ENCODE measurements at places on chromosomes 1 and 21.
A peak's percentile ranks its signal among the peaks of the same experiment; 100 is the strongest.

DNA sequence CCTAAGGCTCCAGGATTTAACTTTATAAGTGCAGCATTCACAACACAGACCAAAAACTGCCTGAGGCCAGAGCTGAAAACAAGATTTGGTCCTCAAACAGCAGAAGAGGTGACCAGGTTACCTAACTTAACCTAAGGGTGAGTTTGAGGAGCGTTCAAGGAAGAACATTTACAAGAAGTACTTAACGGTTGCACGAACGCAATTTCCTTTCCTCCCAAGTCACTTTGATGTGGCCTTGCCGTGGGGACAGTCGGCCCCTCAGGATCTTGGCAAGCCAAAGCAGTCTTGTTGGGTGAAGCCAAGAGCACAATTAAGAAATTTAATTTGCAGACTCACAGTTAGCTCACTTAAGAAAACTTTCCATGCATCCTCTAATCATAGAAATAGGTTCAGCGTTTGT, 202.6 kb upstream of the COA6 start:
- no peak for DNase-seq

GRCh38 chr1:96416111-96416595, 305.4 kb upstream of the PTBP2 start:
- DNase-seq, result peak; percentile 75

DNA sequence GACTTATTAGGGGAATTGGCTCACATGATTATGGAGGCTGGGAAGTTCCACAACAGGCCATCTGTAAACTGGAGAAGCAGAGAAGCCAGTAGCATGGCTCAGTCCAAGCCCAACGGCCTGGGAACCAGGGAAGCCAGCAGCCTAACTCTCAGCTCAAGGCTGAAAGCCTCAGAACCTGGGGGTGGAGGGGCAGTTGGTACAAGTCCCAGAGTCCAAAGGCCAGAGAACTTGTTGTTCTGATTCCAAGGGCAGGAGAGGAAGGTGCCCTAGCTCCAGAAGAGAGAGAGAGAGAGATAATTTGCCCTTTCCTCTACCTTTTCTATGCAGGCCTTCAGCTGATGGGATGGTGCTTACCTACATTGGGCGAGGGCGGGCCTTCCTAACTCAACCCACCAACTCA, 55.3 kb downstream of the MAN1C1 start:
- no peak for DNase-seq

DNA sequence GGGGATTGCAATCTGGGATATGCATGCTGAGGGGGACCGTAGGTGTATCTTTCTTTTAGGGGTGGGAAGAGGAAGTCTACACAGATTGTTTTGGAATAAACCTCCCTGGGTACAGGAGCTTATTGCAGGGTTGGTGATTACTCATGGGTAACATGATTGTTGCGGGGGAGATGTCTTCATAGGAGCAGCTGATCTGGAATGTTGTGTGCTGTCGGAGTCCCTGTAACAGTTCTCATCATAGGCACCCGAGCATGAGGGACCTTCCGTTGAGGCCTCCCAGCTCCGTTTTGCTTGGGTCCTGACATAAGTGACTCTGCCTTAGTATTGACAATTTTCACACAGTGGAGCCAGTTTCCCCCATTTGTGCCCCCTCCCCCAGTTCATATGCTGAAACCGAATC, 4.2 kb upstream of the PRXL2B start:
- no peak for DNase-seq

DNA sequence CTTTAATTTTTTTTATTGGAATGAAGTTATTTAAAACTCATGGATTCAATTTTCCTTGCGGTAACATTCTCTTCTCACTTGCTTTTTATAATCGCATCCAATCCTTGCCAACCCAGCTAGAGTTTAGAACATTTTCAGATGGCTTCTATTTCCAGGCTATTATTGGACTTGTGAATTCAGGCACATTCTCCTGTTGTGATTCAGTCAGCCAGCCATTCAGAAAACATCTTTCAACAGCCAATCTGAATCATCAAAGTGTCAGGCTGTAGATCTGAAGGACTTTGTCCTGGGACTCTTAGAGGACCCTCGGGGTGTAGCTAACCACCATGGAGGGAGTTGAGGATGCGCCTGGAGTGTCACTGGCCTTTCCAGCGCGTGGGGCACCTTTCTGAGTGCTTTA, 92.4 kb downstream of the PRDM2 start:
- DNase-seq, result no peak

DNA sequence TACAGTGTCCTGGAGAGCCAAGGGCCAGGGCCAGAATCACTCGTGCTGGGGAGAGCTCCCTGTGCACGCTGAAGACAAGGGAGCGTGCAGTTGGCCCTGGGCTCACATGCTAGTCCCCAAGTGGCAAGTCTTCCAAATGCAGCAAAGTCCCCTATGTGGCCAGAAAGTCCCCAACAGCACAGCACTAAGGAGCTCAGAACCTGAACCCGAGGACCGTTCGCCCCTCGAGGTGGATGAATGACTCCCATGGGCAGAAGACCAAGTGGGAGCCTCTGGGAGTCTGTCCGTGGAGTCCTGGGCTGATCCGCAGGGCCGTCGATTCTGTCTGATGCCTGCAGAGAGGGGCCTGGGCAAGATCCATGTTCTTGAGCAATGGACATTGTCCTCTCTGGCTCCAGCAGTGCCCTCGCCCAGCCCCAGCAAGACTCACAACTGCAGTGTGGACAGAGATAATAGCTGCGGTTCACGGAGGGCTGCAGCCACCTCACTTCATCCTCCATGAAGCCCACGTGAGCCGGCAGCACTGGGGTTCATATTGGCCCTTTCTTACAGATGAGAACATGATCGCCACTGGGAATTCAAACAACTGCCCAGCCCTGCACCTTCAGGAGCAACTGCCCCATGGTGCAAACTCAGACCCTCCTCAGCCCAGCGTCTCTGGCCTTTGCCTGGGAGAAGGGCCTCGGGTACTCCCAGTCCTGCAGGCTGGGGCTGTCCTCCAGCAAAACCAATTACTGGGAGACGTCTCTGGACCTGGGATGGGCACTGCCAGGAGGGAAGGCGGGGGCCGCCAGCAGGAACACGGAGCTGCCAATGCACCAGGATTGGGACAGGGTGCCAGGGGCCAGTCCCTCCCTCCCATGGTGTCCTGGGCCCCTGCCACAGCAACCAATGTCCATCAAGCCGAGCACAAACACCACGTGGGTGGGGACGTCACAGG, 243.7 kb downstream of the NPHP4 start:
- no peak for DNase-seq

DNA sequence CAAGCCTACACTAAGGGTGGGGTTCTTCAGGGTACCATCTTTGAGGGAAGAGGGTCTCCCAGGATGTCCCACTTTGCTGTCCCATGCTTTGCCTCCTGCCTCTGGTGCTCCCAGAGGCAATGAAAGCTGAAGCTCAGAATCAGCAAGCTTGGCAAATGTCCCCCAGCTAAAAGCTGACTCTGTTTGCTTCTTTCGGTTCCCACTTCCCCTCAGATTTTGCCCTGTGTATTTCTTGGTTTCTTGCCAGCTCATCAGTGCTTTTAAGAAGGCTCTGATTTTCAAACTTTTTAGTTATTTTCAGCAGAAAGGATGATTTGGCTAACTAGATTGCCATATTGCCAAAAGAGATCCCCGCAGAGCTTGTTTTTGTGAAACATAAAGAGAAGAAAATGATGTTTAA, 33.1 kb upstream of the COG2 start:
- DNase-seq, result no peak

DNA sequence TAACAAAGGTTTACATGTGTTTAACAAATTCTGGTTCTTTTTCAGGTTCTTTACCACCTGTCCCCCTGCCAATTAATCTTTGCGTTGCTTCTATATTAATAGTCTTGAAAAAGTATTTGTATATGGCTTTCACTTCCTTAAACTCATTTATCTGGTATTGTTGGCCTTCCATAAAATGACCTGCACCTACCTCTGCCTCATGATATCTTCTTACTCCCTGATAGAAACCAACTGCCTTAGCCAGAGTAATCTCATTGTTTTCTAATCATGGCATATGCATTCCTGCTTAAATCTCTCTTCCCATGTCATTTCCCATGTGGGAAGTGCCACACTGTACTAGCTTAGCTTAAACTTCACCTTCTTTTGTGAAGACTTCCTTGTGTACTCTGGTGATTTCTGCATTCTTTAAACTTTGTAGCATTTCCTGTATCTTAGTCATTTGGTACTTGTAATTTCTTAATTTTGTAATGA, 8.7 kb downstream of the SMG7 start:
- no peak for DNase-seq

- DNase-seq, result no peak
Observed at GRCh38 chr1:207833381-207833780, 77.5 kb downstream of the CD34 start.

DNA sequence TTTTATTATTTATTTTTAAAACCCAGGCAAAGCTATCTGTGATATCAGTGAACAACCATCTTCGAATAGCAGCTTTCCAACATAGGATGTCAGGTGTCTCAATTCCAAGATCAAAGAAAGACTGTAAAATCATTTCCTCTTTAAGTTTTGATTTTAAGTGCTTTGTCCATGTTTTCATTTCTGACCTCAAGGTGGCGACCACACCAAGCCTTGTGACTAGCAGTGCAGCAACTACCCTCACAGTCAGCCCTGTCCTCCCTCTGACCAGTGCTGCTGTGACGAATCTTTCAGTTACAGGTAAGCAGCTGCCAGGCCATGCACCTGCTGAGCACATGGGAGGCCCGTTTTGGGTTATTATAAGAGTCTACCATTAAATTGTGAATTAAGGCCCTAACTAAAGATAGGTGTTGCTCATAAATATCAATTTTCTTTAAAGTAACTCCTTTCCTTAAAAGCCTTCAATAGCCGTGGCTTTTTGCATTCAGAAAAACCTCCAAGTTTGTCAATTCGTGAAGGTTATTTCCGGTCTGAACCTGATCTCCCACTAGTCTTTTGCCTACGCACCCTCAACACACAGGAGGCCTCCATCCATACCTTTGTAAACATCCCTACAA, 117.0 kb downstream of the CD247 start:
- peak; percentile 38 for DNase-seq

DNA sequence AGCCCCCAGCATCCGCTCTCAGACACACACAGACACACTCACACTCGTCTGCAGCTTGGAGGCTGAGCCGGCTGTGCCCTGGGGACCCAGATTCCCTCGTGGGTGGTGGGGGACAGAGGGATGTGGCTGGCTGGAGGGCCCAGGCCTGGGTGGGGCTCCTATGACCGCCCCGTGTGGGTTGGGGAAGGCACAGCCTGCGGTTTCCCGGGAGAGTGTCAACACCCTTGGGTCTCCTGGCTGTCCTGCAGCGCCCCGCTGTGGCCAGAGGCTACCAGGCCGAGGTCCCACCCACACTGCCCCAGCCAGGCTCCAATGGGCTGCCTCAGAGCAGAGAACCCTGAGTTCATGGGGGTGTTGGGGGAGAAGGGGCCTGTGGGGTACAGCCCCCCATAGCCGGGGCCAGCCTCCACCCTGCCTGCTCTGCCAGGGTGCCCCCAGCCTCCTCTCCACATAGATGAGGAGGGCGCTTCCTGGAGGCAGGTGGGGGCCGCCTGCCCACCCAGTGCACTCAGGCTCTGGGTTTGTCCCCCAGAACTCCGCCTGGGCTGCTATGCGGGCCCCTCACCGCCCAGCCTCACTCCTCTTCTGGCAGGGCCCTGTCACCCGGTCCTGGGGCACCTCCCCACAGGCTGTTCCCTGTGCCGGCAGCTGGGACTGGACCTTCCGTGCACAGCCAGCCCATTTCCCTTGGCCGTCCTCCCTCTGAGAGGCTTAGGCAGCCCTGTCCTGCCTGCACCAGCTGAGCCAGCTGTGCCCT, at the start of gene TTC34:
Gene TTC34 (minus strand): TSS at position 159 of the 757 bp plus-strand sequence. CDS start 866 bp downstream, outside the sequence.
- peak; percentile 14 for DNase-seq

DNA sequence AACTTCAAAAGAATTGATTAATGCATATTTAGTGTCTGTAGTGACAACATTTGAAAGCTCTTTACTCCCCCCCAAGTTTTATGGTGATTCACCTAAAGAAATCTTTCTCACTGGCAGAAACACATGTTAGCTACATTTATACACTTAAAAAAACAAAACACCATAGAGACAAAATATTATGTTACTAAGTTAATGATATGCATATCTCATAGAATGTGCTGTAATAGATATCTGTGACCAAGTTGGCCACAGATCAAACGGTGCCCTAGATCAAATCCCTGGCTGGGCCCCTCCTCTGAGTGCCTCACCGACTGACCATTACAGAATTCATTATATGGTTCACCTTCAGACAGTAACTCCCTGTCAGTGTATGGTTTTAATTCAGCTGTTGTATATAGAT, 322.1 kb upstream of the LYPLAL1 start:
- no peak for DNase-seq

- DNase-seq, result no peak
Observed at GRCh38 chr1:50183378-50184133, 74.8 kb downstream of the ELAVL4 start.

Measured in RWPE1 (cell line).